ENCODE measurements at places on chromosomes 13 and 19.

- no peak for DNase-seq
Measured at GRCh38 chr13:68745502-68745901, 1362.1 kb upstream of the ATXN8OS start.

- DNase-seq = no peak
Measured at GRCh38 chr19:31039151-31039550, 310.1 kb downstream of the TSHZ3 start.

GRCh38 chr13:73844986-73845385 lies 289.2 kb downstream of the KLF12 start:
- no peak for DNase-seq

DNA sequence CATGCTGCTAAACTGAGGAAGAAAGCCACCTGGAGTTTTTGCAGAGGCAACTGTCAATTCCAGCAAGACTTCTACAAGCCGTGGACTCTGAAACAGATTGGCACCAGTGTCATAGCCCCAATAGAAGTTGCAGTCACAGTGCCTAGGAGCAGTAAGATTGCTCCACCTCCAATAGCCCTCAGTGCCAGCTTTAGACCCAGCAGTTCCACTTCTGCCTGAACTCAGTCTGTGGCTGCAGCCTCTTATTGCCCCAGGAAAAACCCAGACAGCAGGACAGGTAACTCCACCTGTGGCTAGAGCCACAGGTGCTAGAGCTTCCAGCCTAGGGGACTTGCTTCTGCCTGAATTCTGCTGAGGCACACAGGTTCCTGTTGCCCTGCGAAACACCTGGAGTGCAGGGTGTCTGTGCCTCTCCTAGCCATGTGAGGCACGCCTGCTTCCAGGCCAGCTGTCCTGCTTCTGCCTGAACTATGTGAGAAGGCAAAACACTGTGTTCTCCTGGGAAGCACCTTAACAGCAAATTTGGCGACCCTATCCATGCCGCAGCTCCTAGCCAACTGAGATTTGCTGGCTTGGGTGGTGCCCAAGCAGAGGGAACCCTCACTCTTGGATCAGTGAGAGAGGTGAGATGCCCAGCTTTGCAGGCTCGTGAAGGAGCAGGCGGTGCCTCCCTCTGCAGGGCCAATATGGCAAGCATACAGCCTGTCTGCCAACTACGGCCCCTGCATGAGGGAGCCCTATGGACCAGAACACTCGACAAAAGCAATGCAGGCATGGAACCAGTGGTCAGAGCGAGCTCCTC lies 607.6 kb downstream of the PCDH17 start:
- DNase-seq = no peak

DNA sequence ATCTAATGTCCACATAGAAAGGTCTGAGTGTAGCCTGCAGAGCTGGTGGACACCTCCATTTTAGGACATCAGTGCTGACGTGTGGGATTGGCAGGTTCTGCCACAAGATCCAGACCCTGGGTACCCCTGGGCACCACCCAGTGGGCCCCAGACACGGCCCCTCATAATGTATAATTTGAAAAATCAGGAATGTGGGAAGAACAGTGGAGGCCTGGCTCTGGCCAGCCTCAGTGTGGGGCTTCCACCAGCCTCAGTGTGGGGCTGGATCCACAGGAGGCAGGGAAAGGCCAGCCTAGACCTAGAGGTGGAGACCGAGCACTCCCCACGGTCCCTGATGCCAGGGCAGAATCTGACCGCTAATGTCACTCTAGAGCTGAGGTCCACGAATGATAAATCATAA lies 150.7 kb upstream of the SOX1 start:
- no peak for DNase-seq

All from activated T-cell treated with anti-CD3 and anti-CD28 coated beads for 1 hour (primary cell).